Fibroblast of pulmonary artery (primary cell): ENCODE measurements at places on chromosomes 1 and 21.
A peak's percentile ranks its signal among the peaks of the same experiment; 100 is the strongest.

DNA sequence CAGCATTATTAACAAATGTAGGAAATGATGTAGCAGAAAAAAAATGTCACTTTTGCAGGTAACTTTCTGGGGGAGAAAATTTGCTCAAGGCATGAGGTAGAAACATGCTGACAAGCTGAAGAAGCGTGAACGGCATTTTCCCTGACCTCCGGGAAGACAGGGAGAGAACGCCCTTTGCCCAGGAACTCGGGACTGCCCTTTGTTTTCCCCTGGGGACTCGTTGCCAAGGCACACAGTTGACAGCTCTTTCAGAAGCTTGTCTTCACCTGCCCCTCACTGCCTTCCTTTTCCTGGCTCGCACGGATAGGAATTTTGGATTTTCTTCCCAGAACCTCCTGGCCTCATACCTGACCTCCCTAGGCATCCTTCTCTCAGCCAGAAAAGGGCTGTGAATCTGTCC is 52.7 kb upstream of the COA6 start:
- no peak for DNase-seq

GRCh38 chr1:200732438-200732837 is 6.3 kb upstream of the CAMSAP2 start:
- DNase-seq: no peak

DNA sequence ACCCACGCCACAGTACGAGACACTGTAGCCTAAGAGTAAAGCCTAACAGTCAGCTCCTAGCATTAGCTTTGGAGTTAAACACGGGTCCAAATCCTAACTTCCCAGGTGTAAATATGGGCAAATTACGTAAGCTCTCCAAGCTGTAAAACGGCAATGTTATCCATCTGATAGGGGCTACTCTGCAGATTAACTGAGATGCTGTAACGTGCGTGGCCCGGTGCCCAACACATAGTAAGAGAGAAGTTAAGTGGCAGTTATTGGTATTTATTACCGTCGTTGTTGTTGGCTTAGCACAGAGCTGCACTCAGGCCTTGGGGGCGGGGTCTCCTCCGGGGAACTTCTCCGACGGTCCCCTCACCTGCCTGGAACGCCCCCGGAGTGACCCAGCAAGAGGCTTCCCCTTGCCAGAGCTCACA is 457 bp downstream of the TRAPPC3 start:
- DNase-seq: no peak

DNA sequence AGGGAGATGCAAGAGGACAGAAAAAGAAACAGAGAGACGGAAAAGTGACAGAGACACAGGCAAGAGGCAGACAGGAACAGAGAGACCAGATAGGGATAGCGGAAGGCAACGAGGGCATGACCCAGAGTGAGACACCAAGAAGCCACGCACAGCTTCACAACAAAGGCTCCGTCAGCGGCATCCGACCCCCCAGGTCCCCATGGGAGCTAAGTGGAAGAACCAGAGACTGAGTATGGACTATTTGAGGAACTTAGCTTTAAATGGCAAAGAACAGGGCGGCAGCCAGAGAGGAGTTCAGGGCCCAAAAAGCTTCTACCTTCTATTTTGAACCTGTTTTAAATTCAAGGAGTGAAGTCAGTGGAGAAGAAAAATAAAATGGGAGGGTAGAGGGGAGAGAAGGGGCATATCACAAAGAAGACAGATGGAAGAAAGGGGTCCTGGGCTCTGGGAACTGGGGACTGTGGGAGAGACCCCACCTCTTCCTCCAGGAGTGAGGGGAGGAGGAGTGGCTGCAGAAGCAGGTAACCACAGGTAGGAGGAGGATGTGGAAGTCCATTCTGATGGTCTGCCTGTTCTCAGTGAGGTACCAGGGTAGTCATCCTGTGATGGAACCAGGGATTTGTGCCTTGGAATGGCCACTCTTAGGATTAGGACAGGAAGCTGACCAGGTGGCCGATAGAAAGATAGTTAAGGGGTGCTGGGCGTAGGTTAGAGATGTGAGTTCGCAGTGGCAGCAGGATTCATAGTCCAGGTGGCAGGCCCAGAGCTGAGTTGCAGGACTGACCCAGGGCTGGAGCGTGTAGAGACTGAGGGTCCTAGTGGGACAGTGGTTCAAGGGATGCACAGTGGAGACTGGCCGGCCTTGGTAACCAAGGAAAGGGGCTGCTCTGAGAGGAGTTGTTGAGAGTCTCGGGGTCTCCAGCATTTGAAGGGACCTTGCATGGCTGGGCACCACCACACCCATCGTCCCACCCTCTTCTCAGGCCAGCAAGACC is 37.7 kb downstream of the CSMD2 start:
- DNase-seq: no peak

- peak; percentile 3 for DNase-seq
Observed at GRCh38 chr1:7856345-7856744, 3.5 kb upstream of the UTS2 start.

DNA sequence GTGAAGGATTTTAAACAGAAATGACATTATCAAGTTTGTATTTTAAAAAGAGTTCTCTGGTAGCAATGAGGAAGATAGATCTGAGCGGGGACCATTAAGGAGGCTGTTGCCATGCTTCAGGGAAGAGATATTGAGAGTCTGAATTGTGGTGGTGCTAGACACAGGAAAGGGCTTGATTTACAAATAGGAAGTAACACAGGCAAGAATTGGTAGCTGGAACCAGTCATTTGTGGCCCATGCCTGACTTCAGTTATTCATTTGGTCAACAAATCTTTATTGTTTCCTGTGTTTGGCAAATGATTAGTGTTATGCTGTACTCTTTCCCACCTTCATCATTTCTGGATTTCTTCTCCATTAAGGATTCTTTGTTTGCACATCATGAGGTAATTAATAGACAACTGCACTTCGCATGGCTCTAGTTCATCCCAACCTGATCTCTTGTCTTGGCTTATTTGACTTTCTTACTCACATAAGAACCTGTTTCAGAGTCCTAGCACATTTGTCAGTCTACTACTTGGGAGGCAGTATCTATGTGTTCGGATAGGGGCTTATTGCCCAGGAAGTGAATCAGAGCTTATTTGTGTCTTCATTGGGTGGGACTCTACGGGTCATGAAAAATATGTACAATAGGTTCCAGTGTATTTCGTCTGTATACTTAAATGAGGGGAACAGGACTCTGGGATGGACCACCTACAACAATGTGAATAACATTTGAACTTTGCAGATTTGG is 32.3 kb downstream of the EEIG2 start:
- peak; percentile 36 for DNase-seq

DNA sequence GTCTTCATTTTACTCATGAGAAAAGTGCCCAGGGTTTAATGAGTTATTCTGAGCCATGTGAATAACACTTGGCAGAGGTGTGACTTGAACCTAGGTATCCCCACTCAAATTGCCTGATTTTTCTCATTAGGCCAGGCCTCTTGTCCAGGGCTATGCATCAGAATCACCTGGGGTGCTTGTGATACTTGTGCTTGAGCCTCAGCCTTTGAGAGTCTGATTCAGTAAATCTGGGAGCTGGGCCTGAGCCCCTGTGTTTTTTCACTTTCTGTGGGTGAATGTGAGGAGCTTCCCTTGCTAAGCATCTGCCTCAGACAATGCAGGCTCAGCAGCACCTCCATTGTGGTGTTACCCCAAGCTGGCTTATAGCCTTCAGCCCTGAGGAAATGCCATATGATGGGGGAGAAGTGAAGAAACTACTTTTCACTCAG is 127.1 kb downstream of the S1PR1 start:
- no peak for DNase-seq
